ENCODE measurements at places on chromosomes 12 and 14.

GRCh38 chr12:49609059-49609874, 3.8 kb upstream of the FAM186B start:
- no peak for DNase-seq

GRCh38 chr12:10497602-10498001, 8.1 kb upstream of the EIF2S3B start:
- peak; percentile 59 for DNase-seq

DNA sequence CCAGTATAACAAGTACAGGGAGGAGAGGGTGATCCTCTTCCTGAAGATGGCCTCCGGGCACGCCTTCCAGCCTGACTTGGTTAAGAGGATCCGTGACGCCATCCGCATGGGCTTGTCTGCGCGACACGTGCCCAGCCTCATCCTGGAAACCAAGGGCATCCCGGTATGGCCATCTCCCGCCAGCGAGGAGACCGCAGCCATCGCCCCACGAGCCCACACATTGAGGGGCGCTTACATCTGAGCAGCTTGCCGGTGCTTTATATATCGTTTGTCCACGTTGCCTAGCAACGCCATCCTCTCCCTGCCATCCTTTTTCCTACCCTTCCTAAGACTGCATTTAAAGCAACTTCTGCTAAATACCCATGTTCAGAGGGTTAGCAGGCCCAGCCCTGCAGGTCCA, 71.5 kb downstream of the AACS start:
- no peak for DNase-seq

DNA sequence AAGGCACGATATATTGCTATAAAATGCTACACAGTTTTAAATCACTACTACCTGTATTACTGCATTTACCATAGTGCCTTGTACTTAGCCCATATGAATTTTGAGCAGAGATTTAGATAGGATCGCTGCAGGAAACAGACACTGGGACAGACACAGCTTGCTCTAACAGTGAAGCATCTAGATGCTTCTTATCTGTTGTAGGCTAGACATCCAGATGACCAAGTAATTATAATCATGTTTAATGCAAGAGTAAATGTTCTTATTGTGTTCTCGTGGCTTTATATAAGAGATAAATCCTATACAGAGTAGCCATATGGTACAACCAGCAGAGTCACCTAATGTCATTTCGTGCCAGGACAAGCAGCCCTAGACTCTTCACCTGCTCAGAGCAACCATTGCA, 92.8 kb downstream of the ASCL1 start:
- no peak for DNase-seq

DNA sequence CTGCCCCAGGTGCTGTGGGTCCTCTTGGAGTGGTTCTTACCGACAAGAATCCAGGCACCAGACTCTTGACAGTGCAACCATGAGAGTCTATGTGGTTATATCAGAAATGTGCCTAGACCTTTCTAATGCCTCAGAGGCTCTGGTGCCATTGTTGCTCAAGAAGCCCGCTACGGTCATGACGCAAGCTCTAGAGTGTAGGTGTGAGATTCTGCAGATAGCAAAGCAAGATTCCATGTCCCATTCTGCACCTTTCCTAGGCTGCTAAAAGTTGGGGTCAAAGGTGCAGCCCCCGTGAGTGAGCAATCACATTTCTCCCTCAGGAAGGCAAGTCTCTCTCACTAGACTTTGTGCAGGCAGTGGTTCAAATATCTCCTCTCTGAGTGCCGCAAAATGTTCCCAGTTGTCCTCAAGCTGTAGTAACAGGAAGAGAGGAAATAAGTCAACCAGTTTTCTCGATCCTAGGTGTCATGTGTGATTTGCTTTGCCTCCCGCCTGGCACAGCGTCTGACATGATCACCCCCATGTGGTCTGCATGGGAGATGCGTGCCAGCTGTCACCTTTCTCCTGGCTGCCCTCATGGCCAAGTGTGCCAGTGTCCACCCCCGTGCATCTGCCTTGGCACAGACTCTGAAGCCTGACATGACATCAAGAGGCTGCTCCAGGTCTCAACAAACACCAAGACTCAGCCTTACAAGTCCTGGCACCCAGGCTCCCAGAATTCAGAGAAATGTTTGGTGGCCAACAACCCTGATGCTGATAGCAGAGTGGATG, 122.5 kb upstream of the COCH start:
- peak; percentile 25 for DNase-seq

DNA sequence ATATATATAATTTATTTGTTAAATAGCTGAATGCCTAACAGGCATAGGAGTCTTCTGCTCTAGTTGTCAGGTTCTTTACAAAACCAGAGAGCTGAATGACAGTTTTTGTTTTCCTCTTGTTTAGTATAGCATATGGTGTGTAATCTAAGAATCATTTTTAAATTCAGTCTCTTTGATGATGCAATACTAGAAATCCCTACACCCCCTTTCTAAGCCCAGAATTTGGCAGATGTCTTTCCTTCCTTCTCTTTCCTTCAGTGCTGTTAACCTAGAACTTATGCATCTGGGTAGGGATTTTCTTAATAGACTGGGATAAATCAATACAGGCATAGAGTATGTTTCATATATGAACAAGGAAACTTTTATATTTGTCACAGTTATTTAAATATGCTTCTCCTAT, 198.1 kb downstream of the KCNH5 start:
- DNase-seq: no peak

Data from activated CD4-positive, alpha-beta T cell treated with anti-CD3 and anti-CD28 coated beads for 36 hours (primary cell).